ENCODE measurements at places on chromosomes 7 and 10.
A peak's percentile ranks its signal among the peaks of the same experiment; 100 is the strongest.

GRCh38 chr10:84029840-84030239, 109.5 kb upstream of the GHITM start:
- ATAC-seq, result no peak

- ATAC-seq, result no peak
These were observed 101.6 kb upstream of the SP4 start for GRCh38 chr7:21326241-21326640.

GRCh38 chr7:4725850-4726450, 43.9 kb downstream of the FOXK1 start:
- no peak for ATAC-seq

- no peak for ATAC-seq
These were observed 25.4 kb downstream of the CALD1 start for GRCh38 chr7:134804854-134805253.

GRCh38 chr7:128041203-128041602, 10.0 kb upstream of the LRRC4 start:
- no peak for ATAC-seq

GRCh38 chr10:51318399-51319172, 244.3 kb downstream of the PRKG1 start:
- ATAC-seq, result no peak

DNA sequence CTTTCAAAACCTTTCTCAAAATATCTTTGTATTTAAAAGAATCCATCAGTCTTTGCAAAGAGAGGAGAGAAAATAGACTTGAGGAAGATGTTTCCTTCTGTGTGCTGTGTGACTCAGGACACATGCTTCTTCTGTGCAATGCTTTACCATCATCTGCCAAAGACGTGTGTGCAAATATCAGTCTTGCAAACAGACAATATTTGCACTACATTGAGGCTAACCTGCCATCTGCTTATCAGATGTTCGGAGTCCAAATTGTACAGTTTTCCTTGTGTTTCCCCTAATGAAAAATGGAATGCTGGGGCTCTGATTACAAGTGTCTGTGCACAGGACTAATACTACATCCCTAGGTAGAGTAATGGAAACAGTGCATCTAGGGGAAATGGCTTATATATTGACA, 353.1 kb upstream of the LRRTM3 start:
- no peak for ATAC-seq

GRCh38 chr7:140631021-140631420, 9.6 kb downstream of the DENND2A start:
- no peak for ATAC-seq

DNA sequence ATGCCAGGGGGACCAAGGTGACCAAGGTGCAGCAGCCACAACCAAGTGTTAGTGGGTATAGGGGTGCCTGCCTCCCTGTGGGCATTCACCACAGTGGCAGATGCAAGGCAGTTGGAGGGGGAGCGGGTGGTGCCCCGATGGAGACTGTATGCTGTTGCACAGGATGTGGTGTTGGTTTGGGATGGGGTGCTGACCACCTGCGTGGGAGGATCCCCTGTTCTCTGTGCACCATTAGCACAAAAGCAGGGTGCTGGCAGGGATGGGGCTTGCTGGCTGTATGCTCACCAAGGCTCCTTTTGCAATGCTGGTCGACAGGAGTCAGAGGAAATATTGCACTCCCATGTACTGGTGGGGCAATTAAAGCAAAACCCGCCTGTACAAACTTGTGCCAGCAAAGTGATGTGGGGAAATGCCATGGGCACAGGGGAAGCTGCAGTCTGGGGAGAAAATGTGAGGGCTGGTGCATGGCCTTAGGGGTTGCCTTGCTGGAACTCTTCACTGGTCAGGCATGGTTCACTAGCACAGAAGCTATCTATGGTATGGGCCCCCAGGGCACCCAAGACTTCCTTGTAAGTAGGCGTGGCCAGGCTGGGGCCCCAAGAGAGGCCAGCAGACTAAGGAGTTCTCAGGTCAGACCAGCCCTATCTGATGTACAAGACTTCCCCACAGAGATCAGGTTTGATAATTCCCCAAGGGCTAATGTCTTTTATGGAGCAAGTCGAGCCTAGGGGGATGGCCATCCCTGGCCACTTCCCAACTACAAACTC, 51.9 kb upstream of the GNAT3 start:
- peak; percentile 57 for ATAC-seq

DNA sequence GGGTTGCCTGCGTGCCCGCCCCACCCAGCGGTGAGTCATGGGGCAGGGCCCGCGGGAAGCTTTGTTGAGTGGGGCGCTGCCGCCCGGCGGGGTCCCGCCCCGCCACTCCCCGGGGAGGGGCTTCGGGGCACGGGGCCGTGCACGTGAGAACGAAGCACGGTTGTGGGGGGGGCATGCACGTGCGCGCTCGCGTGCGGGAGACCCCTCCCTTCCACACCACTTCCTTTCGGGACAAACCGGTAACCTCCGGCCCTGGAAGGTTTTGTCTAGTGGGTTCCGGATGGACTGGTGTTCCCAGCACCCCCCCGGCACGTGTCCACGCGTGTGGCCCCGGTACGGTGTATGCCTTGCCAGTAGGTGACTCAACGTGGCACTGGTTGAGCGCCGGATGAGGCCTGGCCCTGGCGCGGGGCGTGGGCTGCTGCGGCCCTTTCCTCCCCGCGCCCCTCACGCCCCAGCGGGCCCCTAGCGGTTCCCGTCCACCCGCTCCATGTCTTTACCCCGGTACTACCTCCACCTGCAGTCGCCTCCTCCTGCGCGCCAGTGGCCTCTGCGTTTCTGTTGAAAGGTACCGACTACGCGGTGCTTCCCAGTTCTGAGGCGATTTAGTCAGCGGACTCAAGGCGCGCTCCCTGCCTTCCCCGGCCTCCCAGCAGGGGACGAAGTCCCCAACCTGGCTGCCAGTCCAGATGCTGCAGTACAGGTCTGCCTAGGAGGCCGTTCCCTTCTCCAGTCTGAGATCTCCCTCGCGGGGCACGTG, 3.1 kb downstream of the ADIRF start:
- peak; percentile 52 for ATAC-seq

- no peak for ATAC-seq
These were observed 547.2 kb downstream of the ETV1 start for GRCh38 chr7:13442226-13442625.

DNA sequence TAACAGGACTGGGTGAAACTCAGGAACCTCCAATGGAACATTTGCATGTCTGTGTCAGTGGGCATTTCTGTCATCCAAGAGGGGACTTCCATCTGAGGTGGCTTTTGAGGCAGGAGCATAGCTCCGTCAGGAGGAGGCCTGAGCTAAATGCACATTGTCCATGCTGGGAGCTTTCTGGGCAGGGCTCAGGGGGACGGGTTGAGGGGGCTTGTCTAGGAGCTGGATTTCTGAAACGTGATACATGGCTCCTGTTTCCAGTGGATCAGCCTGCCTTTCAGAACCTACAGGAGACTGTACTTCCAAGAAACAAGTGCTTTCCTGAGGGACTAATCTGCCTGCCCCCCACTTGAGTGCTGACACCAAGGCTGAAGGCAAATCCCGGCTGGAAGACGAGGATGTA, 40.5 kb upstream of the GDF10 start:
- ATAC-seq, result no peak

GRCh38 chr10:79107736-79108264, 39.0 kb downstream of the ZMIZ1 start:
- ATAC-seq, result peak; percentile 74

DNA sequence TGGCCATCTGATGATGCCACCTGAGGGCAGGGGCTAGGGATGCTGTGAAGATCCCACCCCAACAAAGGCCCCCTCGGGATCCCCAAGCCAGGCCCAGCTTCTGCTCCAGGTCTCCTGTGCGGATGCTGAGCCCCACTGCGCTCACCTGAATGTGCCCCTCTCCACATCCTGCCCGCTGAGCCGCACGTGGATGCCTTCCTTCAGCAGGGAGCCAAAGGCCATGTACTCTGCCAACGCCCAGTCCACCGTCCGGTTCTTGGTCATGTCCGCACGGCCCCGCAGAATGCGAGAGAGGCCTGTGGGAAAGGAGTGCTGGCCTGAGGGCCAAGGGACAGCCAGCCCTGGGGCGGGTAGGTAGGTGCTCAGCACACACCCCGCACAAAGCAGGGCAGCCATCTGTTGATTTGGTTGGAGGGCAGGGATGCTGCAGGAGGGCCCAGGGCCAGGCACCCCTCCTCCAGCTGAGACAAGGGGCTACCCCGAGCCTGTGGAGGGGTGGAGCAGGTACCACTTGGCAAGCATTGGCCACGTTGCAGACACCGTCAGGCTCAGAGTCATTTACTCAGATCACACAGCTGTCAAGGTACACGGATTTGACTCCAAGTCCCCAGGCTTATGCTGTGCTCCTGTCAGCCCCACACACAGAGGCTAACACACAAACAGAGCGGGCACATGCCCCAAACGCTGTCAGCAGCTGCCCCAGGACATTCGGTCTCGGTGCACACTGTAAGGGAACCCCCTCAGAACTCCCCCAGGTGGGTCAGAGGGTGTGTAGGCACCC, 19.2 kb downstream of the OGDHL start:
- ATAC-seq, result no peak

GRCh38 chr7:50771120-50772002, 11.3 kb downstream of the GRB10 start:
- no peak for ATAC-seq

DNA sequence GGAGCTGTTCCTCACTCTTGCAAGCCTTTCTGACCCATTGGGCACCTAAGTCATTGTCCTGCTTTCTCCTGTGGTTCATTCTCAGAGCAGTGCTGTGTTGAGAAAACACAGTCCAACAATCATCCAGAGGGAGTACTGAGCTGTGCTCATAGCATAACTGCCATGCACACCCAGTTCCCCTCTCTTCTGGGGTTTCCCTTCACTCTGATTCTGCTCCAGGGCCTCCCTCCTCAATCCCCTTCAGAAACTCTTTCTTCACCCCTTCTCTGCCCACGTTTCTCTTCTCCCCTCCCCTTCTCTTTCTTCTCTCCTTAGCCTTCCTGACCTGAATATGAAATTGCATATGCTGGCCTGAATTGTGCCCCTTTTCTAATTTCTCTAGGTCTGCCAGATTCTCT, 155.8 kb downstream of the AOAH start:
- no peak for ATAC-seq

GRCh38 chr7:139915268-139915863, 86.3 kb downstream of the TBXAS1 start:
- no peak for ATAC-seq

DNA sequence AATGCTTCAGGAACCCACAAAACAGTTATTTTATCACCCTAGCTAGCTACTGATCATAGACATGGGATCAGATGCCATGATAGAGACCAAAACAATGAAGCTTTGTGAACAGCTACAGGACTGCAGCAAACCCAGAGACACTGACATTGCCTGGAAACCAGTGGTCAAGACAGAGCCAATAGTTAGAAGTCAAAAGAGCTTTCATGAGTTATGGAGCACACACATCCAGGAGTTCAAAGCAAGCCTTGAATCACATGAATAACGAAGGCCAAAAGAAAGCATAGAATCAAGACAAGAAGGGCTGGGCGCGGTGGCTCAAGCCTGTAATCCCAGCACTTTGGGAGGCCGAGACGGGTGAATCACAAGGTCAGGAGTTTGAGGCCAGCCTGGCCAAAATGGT, 34.5 kb upstream of the GSAP start:
- peak; percentile 74 for ATAC-seq

DNA sequence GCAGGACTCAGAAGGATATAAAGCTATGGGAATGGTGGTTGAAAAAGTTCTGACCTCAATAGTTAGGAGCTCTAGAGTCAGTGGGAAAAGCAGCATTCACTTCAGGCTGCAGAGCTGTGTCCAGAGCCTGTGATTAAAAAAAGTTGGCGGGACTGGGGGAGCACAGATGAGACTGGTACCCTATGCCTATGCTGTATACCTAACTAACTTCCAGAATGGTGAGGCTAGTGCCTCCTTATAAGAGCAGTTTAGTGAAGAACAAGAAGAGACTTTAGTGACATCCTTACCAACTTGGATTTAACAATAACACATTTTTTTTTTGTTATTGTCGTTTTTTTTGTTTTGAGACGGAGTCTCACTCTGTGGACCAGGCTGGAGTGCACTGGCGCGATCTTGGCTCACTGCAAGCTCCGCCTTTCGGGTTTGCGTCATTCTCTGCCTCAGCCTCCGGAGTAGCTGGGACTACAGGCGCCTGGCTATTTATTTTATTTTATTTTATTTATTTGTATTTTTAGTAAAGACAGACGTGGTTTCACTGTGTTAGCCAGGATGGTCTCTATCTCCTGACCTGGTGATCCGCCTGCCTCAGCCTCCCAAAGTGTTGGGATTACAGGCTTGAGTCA, 6.6 kb upstream of the ZNF282 start:
- ATAC-seq, result no peak

DNA sequence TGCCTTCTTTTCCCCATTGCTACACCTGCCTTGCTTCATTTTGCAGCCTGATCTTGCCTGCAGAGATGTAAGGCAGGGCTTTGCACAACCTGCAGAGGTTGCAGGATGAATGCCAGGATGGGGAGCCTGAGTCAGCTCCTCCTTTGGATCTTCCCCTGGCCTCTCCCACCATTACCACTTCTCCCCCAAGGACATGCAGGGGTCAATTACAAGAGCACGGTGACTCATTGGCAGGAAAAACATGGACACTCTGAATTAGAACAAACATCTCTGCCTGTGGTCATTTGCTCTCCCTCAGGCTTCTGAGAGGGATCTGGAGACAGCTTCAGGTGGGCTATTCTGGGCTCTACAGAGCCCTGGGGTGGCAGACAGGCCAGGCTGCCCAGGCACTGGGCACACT, 89.2 kb downstream of the HERPUD2 start:
- ATAC-seq, result no peak

DNA sequence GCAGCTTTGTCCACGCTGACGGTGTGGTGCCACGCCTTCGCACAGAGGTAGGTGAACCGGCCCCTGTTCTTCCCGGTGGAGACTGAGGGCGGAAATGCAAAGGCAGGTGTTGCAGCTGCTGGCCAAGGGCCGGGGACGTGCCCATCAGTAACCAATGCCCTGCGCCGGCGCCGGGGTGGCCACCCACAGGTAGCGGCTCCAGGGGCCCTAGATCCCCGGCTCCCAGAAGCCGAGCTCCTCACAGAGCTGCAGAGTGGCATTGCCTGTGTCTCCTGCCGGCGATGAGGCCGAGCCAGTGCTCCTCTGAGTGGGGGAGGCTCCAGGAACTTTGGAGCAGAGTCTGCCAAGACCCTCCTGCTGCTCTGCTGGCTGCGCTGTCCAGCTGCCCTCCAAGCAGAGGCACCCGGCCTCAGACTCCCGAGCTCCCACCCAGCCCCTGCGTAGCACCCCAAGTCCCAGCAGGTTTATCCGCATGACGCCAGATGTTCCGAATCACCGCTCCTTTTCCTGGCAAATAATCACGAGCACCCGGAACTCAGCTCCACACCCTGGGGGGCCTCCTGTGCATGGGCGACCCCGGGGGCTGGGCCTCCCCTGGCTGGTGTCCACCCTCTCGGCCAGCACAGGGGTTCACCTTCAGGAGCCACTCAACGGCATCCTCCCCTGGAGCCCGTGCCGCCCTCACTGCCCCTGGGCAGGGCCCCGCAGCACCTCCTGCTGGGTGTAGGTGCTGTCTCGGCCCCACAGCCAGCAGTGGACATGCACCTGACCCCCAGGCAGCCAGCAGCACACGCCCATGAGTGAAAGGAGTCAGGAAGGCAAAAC, 22.1 kb downstream of the CFAP46 start:
- ATAC-seq, result no peak

DNA sequence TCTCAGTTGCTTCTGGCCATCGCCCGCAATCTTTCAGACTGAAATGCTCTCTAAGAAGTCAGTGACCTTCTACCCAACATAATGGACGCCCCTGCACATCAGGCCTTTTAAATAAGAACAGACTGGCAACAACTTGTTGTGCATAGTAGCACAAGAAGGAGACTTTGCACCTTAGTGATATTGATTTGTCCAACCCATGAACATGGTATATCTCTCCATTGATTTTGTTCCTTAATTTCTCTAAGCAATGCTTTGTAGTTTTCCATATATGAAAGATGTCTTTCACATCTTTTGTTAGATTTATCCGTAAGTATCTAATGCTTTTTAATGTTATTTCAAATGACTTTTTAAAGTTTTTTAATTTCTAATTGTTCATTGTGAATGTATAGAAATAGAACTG, 4.3 kb downstream of the IL15RA start:
- ATAC-seq, result no peak
